CD14-positive monocyte (primary cell): ENCODE measurements at places on chromosomes 4 and X. TPM values are rescaled to one million over a fixed set of nuclear protein-coding genes. Genes with fewer than 3 reads are reported as not detected.

DNA sequence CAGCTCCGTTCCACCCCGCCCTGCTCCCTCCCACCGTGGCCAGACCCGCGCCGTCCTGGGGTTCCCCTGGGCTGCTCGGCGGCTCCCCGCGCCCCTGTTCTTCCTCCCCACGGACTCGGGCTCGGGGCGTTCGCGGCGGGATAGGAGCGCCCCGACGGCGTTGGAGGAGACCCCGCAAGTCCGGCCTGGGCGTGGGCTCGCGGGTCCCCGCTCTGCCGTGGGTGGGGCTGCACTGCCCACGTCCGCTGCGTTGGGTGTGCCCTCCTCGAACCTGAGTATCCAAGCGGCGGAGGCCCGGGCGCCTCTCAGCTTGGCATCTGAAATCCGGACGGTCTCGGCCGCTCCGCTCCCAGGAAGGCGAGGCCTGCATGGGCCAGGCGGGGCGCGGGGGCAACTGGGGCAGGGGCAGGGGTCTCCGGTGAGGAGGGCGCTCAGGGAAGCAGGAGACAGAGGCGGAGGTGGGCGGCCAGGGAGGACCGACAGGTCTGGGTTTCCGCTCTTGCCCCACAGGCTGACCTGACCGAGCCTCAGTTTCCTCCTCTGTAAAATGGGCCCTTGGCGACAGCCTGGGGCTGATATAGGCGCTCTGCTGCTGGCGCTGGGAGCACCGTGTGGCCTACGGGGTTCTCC lies 12.0 kb upstream of the NAT8L start:
- no peak for DNase-seq

Gene PSMD10
- 9.7 and 17.9 TPM in 2 replicates for polyA plus RNA-seq

- peak; percentile 51 for DNase-seq
These were observed 56.3 kb downstream of the MSN start for GRCh38 chrX:65723706-65724105.

Gene MID1
- 0.10 TPM for polyA plus RNA-seq

- DNase-seq, result no peak
These were observed 60.9 kb downstream of the UGT8 start for GRCh38 chr4:114659386-114660008.
